Uterus (tissue), 4 donors: ENCODE measurements at places on chromosomes 16 and 17.

GRCh38 chr17:82396601-82397435, 21.3 kb upstream of the HEXD start:
- H3K4me3 ChIP-seq: no peak overlapping the region
- no peaks in the 10 kb centered on the region for H3K4me1 ChIP-seq
- peak; percentile 33 for DNase-seq
- no peaks in the 10 kb centered on the region for H3K27me3 ChIP-seq
- no peaks in the 10 kb centered on the region for H3K36me3 ChIP-seq
- peak overlapping the region; percentile 68 for H3K27ac ChIP-seq

- DNase-seq: no peak
- H3K36me3 ChIP-seq: no peaks in the 10 kb centered on the region
- H3K4me1 ChIP-seq: no peaks in the 10 kb centered on the region
Observed at GRCh38 chr17:10018461-10018891, 113.4 kb upstream of the RCVRN start.

DNA sequence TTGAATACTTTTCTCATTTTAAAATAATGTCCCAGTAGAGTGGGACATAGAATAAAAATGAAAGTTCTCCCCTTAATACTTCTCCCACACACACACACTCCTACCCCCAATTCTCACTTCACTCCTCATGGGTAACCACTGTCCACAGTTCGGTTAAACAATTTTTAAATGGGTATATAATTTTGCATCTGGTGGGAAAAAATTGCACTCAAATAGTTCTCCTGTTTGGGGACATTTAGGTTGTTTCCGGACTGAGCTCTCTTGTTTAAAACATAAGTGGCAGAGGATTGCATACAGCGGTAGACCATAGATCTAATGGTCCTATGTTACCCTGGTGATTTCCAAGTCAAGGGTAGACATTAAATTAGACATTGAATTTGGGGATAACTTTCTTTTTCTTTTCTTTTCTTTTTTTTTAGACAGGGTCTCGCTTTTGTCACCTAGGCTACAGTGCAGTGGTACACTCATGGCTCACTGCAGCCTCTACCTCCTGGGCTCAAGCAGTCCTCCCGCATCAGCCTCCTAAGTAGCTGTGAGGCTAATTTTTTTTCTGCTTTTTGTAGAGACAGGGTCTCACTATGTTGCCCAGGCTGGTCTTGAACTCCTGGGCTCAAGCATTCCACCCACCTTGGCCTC, 138.3 kb downstream of the SOCS1 start:
- no peak for DNase-seq
- H3K4me3 ChIP-seq: no peak overlapping the region
- H3K27me3 ChIP-seq: no peaks in the 10 kb centered on the region
- H3K27ac ChIP-seq: no peak overlapping the region
- H3K4me1 ChIP-seq: no peaks in the 10 kb centered on the region
- no peaks in the 10 kb centered on the region for H3K36me3 ChIP-seq

- no peak for DNase-seq
- no peak overlapping the region for H3K27ac ChIP-seq
- no peak overlapping the region for H3K4me3 ChIP-seq
- H3K36me3 ChIP-seq: no peaks in the 10 kb centered on the region
- no peaks in the 10 kb centered on the region for H3K4me1 ChIP-seq
- no peaks in the 10 kb centered on the region for H3K27me3 ChIP-seq
Observed at GRCh38 chr17:1914661-1915083, 84.9 kb downstream of the RPA1 start.

DNA sequence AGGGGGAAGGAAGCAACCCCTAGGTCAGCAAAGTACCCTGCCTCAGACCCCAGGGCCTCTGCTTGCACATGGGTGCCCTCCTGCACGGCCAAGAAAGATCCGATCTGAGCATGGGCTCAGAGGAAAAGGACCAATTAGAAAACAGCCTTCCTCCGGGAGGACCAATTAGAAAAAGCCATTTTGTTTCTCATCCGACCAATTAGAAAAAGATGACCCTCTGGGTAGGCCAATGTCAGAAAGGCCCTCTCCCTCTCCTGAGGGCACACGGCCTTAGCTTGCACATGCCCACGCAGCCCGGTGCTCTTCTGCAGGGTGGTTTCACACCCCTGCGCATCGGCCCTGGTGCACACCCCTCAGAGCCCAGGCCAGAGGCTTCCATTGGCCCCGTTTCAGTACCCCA, 5.1 kb upstream of the CISD3 start:
- no peaks in the 10 kb centered on the region for H3K27me3 ChIP-seq
- H3K36me3 ChIP-seq: no peaks in the 10 kb centered on the region
- DNase-seq: no peak

DNA sequence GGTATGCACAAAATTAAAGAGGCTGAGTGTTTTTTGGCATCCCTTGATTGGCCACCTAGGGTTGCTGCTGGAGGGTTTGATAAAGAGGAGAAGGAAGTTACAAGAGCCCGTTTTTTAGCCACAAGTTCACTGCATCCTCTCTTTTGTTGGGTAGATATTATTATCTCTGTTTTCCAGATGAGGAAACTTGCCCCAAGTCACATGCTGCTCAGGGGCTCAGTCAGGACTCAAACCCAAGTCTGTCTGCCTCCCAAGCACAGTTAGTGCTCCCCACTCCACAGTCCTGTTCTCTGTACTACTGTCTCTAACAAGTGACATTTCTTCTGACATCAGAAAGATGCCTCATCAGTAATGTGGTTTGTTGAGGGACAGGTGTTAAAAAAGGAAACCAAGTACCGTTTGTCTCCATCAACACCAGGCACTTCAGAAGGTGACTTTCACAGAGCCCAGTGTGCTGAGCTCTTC, 1.4 kb downstream of the NT5M start:
- no peaks in the 10 kb centered on the region for H3K27me3 ChIP-seq
- H3K4me3 ChIP-seq: no peak overlapping the region
- no peak overlapping the region for H3K27ac ChIP-seq
- DNase-seq: no peak
- no peaks in the 10 kb centered on the region for H3K4me1 ChIP-seq

DNA sequence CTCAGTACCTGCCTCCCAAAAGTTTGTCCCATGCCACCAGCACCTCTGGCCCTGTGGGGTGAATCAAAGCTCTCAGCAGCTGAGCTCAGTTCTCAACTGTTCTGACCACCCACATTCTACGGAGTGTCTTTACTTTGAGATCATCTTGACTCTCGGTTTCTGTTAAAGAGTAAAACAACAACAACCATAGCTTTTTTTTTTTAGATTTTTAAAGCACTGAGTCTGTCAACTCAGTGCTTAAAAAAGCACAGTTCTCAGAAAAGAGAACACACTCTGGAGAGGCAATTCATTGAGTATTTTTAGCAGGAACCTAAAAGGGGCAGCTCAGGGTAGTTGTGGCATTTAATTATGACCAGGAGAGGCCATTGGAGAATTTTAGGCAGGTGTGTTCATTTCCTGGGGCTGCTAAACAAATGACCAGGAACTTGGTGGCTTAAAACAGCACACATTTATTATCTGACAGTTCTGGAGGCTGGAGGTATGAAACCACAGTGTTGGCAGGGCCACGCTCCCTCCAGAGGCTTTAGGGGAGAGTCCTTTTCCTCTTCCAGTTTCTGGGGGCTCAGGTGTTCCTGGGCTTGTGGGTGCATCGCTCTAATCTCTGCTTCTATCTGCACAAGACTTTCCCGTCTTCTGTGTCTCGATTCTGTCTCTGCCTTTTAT, 6.7 kb upstream of the WFIKKN2 start:
- no peaks in the 10 kb centered on the region for H3K36me3 ChIP-seq
- no peak for DNase-seq
- no peaks in the 10 kb centered on the region for H3K27me3 ChIP-seq
- no peak overlapping the region for H3K4me3 ChIP-seq
- no peaks in the 10 kb centered on the region for H3K4me1 ChIP-seq

- H3K36me3 ChIP-seq: no peaks in the 10 kb centered on the region
- H3K4me3 ChIP-seq: no peak overlapping the region
- no peak overlapping the region for H3K27ac ChIP-seq
- DNase-seq: no peak
Observed at GRCh38 chr16:85047867-85048455, 20.4 kb downstream of the KIAA0513 start.

- H3K4me3 ChIP-seq: no peak overlapping the region
- peak overlapping the region; percentile 94 for H3K27ac ChIP-seq
- peak; percentile 92 for DNase-seq
- no peaks in the 10 kb centered on the region for H3K27me3 ChIP-seq
- peaks cover 46% of the 10 kb centered on the region for H3K4me1 ChIP-seq
Observed at GRCh38 chr17:44108440-44109311, 14.8 kb downstream of the HDAC5 start.

GRCh38 chr16:83211711-83212110, 584.9 kb downstream of the CDH13 start:
- no peaks in the 10 kb centered on the region for H3K36me3 ChIP-seq
- no peak overlapping the region for H3K4me3 ChIP-seq
- no peak for DNase-seq

GRCh38 chr16:83365166-83365565, 442.6 kb upstream of the HSBP1 start:
- H3K36me3 ChIP-seq: no peaks in the 10 kb centered on the region
- no peak for DNase-seq
- H3K27me3 ChIP-seq: no peaks in the 10 kb centered on the region

DNA sequence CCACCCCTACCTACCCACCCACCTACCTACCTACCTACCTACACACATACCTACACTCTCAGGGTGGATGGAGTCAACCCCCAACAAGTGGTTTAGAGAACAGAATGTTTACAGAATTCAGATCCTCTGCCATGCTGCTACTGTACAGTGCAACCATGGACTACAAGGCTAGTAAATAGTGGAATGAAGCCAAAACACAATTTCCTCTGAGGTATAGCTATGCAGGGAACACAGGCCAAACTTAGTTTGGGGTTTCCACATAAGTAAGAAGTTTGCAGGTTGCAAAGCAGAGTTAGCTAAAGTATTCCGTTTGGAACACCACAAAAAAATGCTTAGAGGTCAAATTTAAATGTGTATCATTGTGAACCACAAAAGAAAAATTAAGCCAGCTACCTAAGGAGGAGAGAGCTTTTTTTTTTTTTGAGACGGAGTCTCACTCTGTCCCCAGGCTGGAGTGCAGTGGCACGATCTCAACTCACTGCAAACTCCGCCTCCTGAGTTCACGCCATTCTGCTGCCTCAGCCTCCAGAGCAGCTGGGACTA, 2.7 kb upstream of the AP1G1 start:
- no peak overlapping the region for H3K27ac ChIP-seq
- no peaks in the 10 kb centered on the region for H3K27me3 ChIP-seq
- no peak overlapping the region for H3K4me3 ChIP-seq
- no peaks in the 10 kb centered on the region for H3K36me3 ChIP-seq

DNA sequence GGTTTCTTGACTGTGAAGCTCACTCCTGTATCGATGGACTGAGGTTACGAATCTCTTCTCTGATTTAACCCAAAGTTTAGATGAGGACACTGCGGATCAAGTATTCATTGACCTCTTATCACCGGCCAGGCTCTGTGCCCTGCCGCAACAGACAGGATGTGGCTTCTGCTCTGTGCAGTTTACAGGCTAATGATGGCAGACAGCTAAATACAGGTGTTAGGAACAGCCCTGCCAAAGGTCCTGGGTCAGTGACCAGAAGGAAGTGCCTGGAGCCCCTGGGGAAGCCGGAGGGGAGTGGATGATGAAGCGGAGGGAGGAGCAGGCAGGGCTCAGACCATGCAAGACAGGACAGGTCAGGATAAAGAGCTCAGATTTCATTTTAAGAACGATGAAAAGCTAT, 44.4 kb downstream of the HAPSTR1 start:
- no peak for DNase-seq
- no peaks in the 10 kb centered on the region for H3K4me1 ChIP-seq
- no peaks in the 10 kb centered on the region for H3K27me3 ChIP-seq
- H3K36me3 ChIP-seq: no peaks in the 10 kb centered on the region
- no peak overlapping the region for H3K4me3 ChIP-seq

DNA sequence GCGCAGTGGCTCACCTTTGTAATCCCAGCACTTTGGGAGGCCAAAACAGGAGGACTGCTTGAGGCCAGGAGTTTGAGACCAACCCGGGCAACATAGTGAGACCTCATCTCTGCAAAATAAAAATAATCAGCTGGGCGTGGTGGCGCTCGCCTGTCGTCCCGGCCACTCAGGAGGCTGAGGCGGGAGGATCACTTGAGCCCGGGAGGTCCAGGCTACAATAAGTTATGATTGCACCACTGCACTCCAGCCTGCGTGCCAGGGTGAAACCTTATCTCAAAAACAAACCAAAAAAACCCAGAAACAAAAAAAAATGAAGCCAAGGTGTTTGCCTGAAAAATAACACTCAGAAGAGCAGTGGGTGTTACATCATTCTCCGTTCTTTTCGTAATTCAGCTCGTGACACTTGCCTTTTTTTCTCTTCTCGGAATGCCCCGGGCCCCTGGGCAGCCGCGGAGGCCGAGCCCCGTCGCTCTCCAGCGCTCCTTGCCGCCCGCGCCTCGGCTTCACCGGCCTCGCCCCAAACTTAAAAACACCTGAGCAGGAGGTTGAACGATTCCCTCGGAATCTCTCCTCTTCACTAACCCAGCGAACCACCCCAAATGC, 17.0 kb downstream of the PRCD start:
- H3K4me3 ChIP-seq: peak overlapping the region; percentile 67
- no peaks in the 10 kb centered on the region for H3K36me3 ChIP-seq
- H3K4me1 ChIP-seq: peaks cover 11% of the 10 kb centered on the region
- H3K27me3 ChIP-seq: no peaks in the 10 kb centered on the region
- no peak for DNase-seq
- H3K27ac ChIP-seq: peak overlapping the region; percentile 87

DNA sequence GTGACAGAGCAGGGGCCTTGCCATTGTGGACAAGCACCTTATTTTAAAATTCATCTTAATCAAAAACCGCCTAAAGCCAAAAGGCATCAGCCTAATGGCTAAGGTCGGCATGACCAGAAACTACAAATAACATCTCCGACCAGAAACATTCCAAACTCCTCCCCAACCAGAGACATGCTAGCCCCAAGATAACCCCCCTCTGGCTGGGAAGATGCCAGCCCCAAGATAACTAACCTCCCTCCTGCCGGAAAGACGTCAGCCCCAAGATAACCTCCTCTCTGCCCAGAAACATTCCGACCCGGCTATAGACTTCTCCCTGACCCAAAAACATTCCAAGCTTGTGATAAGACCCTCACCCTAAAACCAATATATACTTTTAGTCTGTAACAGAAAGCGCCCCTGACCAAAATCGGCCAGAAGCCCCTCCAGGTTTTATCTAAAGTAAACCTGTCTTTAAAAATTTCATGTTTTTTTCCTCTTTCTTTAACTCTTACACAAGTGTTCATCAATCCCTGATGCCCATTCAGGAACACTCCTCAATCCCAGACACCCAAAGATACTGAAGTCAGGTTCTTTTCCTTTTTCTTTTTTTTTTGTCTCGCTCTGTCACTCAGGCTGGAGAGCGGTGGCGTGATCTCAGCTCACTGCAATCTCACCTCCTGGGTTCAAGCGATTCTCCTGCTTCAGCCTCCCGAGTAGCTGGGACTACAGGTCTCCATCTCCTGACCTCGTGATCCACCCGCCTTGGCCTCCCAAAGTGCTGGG, 32.7 kb downstream of the TLE7 start:
- no peak overlapping the region for H3K27ac ChIP-seq
- no peak overlapping the region for H3K4me3 ChIP-seq
- DNase-seq: no peak

DNA sequence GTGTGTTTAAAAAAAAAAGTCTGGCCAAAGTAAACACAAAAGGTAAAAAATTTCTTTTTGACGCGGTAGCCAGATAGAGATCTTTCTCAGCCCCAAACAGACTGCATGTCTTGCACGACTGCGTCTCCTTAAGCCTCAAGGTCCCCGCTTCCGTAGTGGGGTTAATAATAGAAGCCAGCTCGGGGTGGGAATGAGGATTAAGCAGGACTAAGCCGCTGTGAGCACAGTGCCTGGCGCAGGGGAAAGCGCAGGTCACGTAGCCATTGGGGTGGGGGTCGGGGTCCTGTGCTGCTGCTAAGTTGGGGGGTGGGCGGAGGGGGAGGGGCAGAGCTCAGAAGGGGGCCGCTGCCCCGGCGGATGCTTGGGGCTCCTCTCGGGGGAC, 521 bp downstream of the GGA2 start:
- DNase-seq: peak; percentile 26
- H3K27me3 ChIP-seq: no peaks in the 10 kb centered on the region
- H3K27ac ChIP-seq: peak overlapping the region; percentile 89
- H3K36me3 ChIP-seq: no peaks in the 10 kb centered on the region
- H3K4me3 ChIP-seq: peak overlapping the region; percentile 43
